Caki2 (cell line): ENCODE measurements at places on chromosomes 7 and 10. TPM values are rescaled to one million over a fixed set of nuclear protein-coding genes. Genes with fewer than 3 reads are reported as not detected.

DNA sequence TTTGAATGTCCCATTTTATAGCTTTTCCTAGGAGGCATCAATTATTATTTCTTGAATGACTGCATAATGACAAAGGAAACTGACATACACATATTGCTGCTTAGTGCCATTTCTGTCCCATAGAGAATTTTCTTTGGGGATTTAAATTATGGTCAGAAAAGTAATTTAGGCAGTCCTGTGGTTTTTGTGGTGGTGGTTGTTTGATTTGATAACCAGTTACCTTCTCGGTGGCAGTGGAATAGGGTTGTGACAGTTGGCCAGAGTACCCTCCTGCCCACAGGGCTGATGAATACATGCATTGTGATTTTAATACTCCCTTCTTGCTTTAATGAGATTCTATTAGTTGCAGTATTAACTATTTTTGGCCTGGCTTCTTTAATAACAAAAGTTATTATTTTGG is 6.6 kb upstream of the SGCE start:
- no peak for DNase-seq

GRCh38 chr10:18340496-18341051 is 200.3 kb downstream of the CACNB2 start:
- DNase-seq, result no peak

- no peak for DNase-seq
Observed at GRCh38 chr10:112217386-112218035, 33.9 kb upstream of the GPAM start.

UPF2 gene
- total RNA-seq, result 5.7 and 7.9 TPM in 2 replicates

GRCh38 chr7:80611353-80611752 is 27.1 kb upstream of the CD36 start:
- peak; percentile 4 for DNase-seq

DNA sequence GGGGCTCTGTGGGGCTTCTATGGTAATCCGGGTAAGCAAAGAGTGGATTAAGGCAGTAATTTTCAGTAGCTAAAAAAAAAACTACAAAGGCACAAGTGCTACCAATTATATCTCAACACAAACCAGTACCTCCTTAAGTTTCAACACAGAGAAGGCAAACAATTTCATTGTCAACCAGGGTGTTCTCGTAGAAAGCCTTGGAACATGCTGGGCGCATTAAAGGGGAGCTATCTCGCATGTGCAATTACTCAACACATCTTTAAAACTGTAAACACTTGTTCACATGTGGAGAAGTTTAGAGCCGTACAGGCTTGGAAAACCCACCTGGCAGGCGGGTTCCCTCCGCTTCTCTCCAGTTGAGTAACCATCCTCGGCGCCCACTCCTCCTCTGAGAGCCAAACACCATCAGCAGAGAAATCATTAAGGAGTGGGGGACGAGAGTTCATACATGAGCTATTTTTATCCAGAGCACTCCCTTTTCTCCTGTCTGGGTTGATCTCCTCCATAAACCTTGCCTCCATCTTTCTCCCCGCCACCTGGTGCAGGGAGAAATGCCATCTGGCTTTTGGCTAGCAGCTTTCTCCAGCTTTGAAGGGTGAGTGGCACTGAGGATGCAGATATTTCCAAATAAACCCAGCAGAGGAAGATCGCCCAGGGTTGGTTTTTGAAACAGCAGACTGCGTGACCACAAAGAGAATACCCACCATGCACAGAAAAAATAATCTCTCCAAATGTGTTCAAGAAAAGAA is 287.1 kb downstream of the WDR11 start:
- DNase-seq, result no peak

DNA sequence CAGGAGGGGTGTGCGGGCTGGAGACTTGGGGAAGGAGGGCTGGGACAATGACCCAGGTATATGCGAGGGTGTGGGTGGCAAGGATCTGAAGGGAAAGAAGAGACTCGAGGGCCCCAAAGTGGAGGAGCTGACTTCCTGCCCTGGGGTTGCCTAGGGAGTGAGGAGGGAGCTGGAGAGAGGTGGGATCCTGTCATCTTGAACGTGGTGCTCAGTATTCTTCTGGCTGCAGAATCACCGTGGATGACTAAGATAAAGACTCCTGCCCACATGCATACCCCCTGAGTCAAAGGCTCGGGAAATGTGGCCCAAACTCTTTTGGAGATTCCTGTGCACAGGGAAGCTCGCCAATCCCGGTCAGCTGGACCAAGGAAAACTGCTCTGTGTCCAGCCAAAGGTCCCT is 31.2 kb downstream of the COL17A1 start:
- DNase-seq, result no peak

GRCh38 chr7:85454904-85455303 is 268.0 kb upstream of the SEMA3D start:
- DNase-seq, result no peak

SCART1 gene
- total RNA-seq, result 0.27 TPM in 1 of 2 replicates, not detected in the other

GRCh38 chr7:106501605-106502580 is 159.1 kb downstream of the CCDC71L start:
- DNase-seq, result no peak

- peak; percentile 11 for DNase-seq
Observed at GRCh38 chr10:43136995-43137716, 1.1 kb upstream of the CSGALNACT2 start.

CNPY1 gene
- total RNA-seq, result not detected in 2 replicates

DNA sequence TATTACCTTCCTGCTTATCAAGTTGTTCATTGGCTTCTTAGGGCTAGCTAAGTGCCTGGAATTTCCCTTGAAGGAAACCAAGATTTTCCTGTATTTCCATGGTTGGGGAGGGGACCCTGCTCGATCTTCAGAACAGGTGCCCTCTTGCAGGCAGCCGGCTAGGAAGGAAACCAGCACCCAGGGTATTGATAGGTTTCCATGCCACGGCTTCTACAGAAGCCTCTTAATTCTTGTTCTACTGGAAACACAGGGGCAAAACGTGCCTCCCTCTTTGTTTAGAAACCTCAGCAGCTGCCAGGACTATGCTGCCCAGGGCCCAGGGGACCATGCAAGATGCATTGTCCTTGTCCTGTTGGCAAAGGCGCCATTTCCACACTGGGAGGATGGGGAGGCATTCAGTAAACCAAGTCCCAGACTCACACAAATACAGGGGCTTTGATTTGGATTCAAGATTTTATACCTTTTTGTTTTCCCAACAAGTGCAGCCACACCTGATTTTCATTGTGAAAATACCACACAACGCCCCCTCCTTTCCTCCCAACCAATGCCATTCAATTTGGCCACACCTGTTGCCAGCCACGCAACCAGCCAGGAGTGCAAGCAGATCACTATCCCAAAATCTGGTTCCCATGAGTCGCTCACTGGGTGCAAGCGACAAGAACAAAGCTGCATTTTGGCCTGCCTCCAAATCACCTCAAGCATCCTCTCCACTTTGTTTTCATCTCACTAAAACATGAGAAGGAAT is 29.6 kb downstream of the C10orf71 start:
- DNase-seq, result no peak

DNA sequence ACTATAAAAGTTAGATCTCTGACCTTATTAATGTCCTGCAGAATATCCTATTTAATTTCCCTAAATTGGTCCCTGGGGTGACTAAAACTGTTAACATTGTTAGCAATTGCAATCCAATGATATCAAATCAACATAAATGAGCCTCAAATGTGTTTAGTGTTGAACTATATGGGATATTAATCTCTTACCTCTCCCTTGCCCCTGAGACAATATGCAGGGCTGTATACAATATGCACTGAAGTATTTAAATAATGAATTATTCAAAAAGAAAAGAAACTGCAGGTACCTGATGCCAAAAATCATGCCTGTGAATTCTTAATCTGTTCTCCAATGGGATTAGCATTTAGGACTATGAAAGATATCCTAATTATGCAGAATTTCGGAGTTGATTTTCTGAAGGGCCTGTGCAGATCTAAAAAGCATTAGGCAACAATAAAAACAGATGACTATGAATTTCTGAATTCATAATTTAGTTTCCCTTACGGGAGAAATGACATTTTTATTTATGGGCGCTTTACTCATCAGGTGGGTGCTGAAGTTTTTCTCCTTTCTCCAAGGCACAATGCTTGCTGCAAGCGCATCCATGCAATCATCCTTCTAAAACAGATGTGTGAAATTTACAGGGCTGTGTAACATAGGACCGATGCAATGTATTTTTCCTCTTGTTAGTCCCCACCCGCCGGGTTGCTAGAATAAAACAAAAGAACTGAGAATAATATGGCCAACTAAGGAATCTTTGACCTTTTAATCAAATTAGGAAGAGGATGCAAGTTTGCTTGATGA is 5.4 kb upstream of the C10orf90 start:
- DNase-seq, result no peak

ZSCAN25 gene
- total RNA-seq, result 5.3 and 11.8 TPM in 2 replicates

UCMA gene
- not detected in 2 replicates for total RNA-seq

GRCh38 chr10:74306227-74306982 is 155.4 kb downstream of the ADK start:
- DNase-seq, result no peak

DNA sequence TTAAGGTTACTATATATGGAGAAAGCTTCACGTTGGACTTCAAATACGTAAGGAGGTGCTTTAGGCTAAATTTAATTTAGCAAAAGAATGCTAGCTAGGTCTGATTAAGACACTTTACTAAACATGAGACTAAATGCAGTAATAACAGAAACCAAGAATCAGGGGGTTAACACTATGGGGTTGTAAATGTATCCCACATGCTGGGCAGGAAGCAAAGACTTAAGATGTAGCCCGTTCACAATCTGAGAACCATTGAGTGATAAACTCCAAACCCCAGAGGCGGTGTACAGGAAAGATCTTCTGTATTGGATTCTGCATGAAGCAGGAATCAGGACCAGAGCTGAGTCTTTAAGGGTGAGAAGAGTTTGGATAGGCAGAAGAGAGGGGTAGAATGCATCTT is 60.4 kb downstream of the FZD1 start:
- no peak for DNase-seq

GRCh38 chr10:1373287-1373686 is 317.1 kb downstream of the WDR37 start:
- DNase-seq, result no peak

SPDYE9 gene
- total RNA-seq, result not detected in 2 replicates

DNA sequence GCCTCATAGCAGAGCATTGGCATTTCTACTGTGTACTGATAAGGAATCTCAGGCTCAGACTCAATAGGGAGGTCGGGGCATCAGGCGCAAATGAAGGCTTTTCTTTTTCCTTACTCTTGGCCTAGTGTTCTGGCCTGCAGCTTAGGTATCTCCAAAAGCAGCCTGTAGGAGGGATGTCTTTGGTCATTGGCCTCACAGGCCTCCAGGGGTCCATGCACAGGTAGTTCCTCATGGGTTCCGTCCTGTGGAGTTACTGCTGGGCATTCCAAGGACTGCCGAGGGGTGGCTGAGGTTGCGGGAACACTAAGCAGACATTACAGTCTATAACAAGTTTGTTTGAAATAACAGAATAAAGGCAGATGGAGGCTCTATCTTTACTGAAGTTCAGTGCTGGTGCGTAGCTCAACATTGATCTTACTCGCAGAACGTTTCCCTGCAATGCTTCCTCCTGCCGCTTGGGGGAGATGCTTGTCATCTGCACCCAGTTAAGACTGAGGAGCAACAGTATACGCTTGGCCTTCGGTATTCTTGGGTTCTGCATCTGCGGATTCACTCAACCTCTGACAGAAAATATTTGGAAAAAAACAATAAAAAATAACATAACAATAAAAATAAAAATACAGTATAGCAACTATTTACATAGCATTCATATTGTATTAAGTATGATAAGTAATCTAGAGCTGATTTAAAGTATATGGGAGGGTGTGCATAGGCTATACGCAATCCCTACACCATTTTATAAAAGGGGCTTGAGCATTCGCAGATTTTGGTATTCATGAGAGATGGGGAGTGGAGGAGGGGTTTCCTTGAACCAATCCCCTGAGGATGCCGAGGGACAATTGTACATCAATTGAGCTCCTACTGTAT is 58.9 kb downstream of the SH2D4B start:
- no peak for DNase-seq

DNA sequence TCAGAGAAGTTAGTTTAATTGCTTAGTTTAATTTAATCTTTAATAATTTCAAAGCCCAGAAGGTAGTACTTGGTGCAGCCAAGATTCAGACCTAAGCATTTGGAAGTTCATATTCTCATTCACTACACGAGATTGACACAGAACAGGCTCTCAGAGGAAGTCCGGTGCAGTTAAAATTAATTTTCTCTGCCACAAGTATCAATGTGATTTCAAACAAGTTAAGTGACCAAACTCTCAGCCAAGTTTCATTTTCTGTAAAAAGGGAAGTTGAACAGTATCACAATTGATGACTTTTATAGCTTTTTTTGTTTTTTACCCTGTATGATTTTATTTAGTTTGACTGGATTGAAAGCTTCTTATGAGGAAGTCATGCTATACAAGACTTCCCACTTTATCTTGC is 1494.9 kb upstream of the LRRTM3 start:
- no peak for DNase-seq

- DNase-seq, result no peak
Observed at GRCh38 chr10:132099389-132100090, 33.8 kb downstream of the JAKMIP3 start.

DNA sequence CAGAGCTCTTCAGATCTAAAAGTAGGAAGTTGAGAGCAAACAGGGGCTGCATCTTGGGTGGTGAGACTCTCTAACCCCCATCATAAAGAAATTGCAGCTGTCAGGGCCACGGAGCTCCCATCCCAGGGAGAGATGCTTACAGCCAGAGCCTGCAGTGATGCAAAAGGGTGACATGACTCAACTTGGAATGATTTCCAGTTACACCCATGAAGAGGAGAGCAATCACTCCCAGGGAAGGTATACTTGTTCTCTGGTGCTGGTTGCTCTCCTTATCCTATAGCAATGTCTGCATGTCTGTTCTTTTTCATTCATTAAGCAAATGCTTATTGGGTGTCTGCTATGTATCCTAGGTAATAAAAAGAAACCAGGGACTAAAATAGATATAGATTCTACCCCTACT is 228.0 kb downstream of the RAB11FIP2 start:
- no peak for DNase-seq
